Right lung (tissue), 10 donors: ENCODE measurements at places on chromosomes 6 and 20. TPM values are rescaled to one million over a fixed set of nuclear protein-coding genes. Genes with fewer than 3 reads are reported as not detected.

BHLHE23 gene
- polyA plus RNA-seq: not detected

ACTL10 gene
- 0.29 TPM for polyA plus RNA-seq

SUMO4 gene
- 0.79 TPM for polyA plus RNA-seq

UBD gene
- polyA plus RNA-seq: 1.6 TPM

NELFE gene
- polyA plus RNA-seq: 80.3 TPM

TDRD6 gene
- polyA plus RNA-seq: 2.4 TPM

GNRH2 gene
- polyA plus RNA-seq: 0.31 TPM

POU5F1 gene
- polyA plus RNA-seq: 0.90 TPM

MYT1 gene
- 0.24 TPM for polyA plus RNA-seq

PBOV1 gene
- 0.06 TPM for polyA plus RNA-seq

BEND6 gene
- 1.3 TPM for polyA plus RNA-seq

TCF15 gene
- polyA plus RNA-seq: 1.3 TPM

DUSP22 gene
- polyA plus RNA-seq: 29.0 TPM

BPI gene
- polyA plus RNA-seq: 0.87 TPM

YIPF3 gene
- 120 TPM for polyA plus RNA-seq

C6orf58 gene
- 0.55 TPM for polyA plus RNA-seq

LY6G6C gene
- polyA plus RNA-seq: 0.45 TPM

GFRAL gene
- not detected for polyA plus RNA-seq

TSBP1 gene
- not detected for polyA plus RNA-seq

REV3L gene
- 58.9 TPM for polyA plus RNA-seq

MDFI gene
- 121 TPM for polyA plus RNA-seq

FLOT1 gene
- 122 TPM for polyA plus RNA-seq

OR2B6 gene
- polyA plus RNA-seq: not detected

HTR1E gene
- 0.65 TPM for polyA plus RNA-seq

SS18L1 gene
- polyA plus RNA-seq: 26.8 TPM

RIPOR3 gene
- polyA plus RNA-seq: 2.5 TPM

SNPH gene
- 2.2 TPM for polyA plus RNA-seq

MUC21 gene
- not detected for polyA plus RNA-seq
